ENCODE measurements at places on chromosomes 1 and 21.

DNA sequence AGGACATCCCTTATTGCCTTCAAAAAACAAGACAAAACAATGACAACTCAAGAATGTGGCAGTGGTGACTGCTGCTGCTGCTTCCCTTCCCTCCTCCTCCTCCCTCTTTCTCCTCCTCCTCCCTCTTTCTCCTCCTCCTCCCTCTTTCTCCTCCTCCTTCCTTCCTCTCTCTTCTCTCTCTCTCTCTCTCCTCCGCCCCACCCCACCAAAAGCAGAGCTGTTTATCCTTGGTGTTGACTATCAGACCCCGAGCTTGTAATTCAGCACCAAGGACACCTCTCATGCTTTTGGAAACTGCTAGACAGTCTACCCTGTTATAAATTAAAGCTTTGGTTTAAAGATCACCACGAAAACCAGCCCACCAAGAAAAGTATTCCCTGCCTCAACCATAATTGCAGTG, 72.4 kb upstream of the IFNAR2 start:
- DNase-seq: no peak

DNA sequence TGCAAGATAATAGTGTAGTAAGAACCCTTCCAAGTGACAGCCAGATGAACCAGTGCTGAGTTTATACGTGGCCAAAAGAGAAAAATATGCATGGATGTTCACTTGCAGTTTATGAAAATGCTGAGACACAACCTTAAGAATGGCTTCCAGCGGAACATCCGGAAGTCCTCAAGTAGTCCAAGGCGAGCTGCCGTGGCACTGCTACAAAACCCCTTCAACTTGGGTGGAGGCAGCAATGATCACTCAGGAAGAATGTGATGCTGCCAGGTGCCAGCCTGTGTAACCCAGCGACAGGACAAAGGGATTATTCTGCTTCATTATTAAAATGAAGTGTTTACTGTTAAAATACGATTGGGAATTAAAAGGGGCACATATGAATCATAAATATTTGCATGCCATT, 179.6 kb downstream of the RUNX1 start:
- no peak for DNase-seq

- no peak for DNase-seq
These were observed 157.6 kb downstream of the NPHP4 start for GRCh38 chr1:5834477-5835178.

DNA sequence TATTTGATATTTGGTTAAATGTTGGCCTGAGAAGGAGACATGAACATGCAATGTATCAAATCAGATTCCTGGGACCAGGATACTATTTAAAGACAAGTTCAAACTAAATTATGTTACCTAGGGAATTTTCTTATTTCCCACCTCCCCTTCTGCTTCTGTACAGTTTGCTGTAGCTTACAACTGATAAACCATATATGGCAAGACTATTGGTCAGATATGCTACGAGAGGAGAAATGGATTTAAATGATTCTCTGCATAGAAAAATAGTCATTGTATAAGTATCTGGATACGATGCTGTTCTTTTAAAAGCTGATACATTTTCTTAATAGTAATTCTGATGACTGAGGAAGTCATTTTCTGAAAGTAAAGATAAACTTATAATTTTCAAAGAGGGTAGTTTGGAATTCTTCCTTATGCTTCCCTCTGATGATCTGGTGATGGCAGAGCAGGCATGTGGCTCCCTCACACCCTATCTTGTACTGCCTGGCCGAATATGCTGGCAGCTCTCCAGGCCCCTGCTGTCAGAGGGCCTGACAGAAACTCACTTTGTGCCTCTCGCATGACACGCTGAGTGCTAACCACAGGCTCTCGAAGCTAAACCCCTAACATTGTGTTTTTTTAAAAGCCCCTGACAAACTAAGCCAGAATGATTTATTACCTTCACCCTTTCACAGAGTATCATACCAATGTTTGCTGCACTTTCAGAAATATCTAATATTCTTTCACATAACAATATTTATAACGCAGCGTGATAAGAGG, 19.4 kb downstream of the RRP15 start:
- DNase-seq: peak; percentile 67

GRCh38 chr1:92960395-92961130, 699 bp downstream of the DIPK1A start:
- peak; percentile 88 for DNase-seq

DNA sequence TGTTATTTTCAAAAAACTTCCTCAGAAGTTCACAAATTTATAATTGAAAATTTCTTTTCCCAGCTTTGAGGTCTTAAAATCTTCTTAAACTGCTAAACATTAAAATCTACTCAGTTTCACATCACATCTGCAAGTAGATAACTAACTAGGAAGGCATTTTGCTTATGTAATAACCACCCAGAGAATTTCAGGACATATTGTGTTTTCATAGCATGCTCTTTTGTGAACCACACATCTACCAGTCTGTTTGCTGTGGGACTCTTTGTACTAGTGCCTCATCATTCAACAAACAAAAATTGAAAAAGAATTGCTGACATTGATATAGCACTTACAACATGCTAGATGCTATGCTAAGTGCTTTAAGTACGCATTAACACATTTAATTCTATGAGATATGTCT, 31.6 kb upstream of the C1orf146 start:
- no peak for DNase-seq

GRCh38 chr1:3546048-3546384, 65.3 kb downstream of the MEGF6 start:
- DNase-seq: no peak

GRCh38 chr1:44294588-44295007, 60.5 kb downstream of the ERI3 start:
- DNase-seq: peak; percentile 80

DNA sequence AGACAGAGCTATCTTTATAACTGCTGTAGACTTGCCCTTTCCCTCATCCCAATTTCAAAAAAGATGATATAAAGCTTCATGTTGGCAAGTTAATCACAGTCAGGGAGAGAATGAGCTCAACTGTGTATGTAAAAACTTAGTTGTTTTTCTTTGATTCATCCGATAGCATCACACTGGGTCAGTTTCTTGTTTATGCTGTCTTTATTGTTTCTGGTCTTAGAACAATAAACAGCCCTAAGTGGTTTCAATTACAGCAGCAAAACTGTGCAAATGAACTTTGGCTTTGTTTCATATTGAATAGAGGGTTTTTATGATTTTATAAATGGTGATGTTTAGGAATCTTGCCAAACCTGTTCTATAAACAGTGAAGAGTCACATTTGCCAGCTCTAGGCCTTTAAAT, 423.8 kb upstream of the CXADR start:
- peak; percentile 3 for DNase-seq

- DNase-seq: no peak
These were observed 405.9 kb upstream of the B3GALT2 start for GRCh38 chr1:193592317-193592716.

DNA sequence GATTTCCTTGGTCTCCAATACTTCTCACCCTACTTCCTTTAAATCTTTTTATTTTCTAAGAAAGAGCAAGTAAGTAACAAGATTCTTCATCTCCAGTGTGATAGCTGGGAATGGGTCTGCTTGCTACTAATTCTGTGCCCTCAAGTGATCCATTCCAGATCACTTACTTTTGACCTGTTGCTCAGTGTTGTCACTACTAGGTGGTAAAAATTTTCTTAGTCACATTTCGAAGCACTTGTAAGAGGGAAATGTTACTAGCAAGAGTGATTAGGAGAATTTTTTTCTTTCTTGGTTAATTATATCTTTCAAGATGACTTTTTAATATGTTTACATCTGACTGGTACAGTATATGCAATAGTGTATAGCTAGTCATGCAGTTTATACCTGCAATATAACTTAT, 2.2 kb downstream of the UBAP2L start:
- peak; percentile 15 for DNase-seq

- peak; percentile 76 for DNase-seq
These were observed 1.7 kb upstream of the KIF26B start for GRCh38 chr1:245153081-245153551.

- DNase-seq: no peak
These were observed 36.6 kb upstream of the HMGN1 start for GRCh38 chr21:39385299-39386145.

DNA sequence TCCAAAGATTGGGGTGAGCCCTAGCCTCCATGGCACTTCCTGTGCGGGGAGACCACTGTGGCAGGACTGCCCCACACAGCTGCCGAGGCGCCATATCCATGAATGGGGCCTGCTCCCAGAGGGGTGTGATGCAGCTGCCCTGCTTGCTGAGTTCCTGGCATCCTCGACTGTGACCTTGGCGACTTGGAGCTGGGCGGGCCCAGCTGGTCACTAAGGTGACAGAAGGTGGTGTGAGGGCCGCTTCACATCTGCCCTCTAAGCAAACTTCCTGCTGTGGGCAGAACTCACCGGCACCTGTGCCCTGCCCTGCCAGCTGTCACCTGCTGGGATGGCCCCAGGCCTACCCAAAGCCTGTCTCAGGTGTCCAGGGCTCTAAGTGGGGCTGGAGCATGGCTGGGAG, 9.0 kb downstream of the TMEM61 start:
- no peak for DNase-seq

- peak; percentile 41 for DNase-seq
These were observed 42.8 kb downstream of the CLDN14 start for GRCh38 chr21:36436829-36437744.

DNA sequence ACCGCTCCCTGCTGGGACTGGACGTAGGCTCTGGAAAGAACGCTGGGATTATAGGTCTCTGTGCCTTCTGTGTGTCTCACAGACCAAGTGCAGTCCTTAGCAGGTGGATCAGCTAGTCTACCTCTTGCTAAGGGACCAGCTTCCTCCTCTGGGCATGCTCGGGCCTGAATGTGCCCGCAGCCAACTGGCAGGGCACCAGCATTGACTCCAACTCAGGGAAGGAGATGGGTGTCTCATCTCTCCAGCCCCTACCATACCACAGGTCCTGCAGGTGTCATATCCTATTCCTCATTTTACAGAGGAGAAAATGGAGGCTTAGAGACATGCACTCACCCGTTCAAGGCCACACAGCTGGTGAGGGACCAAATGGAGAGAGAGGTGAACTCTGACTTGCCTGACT, 340.2 kb downstream of the PTPRU start:
- DNase-seq: no peak

DNA sequence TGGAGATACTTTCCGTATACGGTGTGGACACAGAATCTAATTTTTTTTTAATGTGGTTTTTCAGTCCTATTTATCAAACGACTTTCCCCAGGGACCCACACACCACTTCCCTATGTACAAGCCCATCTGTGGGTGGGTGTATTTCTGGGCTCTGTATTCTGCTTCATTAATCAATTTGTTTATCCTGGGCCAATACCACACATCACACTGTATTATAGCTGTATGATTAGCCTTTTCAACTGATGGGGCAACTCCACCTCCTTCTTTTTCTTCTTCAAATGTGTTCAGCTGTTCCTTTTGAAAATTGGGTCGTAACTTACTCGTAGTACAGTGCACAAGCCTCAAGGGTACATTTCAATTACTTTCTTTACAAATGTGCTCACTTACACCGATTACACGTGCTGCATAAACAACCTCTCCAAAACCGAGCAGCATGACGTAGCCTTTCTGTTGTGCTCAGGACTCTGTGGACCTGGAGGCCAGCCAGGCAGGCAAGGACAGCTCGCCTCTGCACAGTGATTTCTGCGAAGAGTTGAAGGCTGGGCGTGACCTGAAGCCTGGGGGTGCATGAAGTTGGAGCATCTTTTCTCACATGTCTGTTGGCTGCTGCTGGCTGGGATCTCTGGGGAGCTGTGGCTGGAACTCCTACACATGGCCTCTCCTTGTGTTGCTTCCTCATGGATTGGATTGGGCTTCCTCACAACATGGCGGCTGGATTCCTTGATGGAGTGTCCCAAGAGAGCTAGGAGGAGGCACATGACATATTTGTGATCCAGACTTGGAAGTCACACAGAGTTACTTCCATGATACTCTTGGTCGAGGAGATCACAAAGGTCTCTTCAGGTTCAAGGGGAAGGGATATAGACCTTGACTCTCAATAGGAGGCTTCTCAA, 126.5 kb downstream of the CRYAA start:
- no peak for DNase-seq

DNA sequence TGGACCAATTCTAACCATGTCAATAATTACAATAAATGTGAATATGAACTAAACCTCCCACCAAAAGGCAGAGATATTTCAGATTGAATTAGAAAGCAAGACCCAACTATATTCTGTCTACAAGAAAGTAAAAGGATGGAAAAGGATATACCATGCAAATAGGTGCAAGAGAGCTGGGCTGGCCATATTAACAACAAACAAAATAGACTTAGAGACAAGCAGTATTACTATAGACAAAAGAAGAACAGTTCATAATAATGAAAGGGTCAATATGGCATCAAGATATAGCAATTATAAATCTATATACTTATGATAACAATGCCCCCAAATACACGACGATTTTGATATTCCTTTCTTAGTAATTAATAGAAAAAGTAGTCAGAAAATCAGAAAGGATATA, 67.3 kb upstream of the IFFO2 start:
- DNase-seq: no peak

GRCh38 chr1:101915597-101915996, 81.1 kb downstream of the OLFM3 start:
- DNase-seq: no peak

DNA sequence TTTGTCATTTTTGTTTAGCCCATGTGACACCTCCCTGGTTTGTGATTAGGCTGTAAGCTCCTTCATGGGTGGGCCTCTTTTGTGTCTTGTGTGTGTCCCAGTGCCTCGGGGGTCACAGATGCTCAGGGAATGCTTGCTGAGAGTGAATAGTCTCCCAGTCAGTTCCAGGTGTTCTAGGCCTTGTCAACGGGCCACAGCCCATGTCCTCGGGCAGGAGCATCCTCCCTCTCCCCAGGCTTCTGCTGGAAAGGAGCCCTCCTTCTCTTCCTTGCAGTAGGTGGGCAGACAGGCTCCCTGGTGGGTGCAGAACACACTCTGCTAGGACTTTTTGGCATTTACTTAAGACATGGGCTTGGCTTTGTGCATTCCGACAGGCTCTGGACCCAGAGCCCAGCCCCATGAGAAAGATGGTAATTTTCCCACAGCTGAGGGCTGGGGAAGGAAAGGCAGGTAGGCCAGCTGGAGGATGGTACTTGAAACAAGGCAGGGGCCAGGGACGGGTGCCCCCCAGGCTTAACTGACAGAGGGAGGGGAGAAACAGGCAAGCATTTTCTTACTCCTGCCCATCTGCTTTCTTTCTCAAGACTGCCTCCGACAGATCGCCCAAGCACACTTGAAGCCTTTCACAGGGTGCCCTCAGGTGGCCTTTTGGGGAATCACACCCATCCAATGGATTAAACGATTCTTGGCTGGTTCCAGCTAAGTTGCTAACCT, 7.1 kb upstream of the CPLANE2 start:
- DNase-seq: peak; percentile 84

DNA sequence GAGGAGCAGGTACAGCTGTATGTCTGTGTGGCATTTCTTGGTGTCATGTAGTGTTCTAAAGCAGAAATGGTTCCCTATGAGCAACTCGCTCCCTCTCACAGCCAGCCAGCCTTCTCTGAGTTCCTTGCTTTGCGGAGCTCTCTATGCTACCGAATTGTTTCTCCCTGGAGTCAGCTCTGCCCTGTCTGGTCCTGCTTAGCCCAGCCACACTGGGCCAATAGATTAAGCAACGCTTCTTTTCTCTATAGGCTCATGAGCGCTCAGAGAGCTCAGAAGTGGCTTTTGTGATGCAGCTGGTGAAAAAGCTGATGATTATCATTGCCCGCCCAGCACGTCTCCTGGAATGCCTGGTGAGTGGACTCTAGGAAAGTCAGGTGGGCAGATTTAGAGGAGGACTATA, 113.1 kb downstream of the PIK3R3 start:
- DNase-seq: no peak
